ENCODE measurements at places on chromosomes 2 and 18.

DNA sequence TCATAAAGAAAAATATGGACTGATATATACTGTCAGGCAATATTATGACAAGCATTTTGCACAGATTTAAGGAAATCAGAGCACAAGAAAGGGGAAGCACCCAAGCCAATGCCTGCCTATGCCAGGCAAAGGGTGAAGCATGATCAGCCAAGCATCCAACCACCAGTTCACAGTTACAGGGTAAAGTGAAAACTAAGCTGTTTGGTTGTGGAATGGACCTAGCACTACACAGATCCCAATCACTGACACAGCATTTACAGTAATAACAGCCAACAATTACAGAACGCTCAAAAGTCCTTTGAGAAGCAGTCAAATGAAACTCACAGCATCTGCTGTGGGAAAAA lies 90.3 kb downstream of the SP3 start:
- DNase-seq: no peak

GRCh38 chr2:50649626-50650402 lies 382.1 kb downstream of the NRXN1 start:
- DNase-seq: no peak

GRCh38 chr18:31077878-31078277 lies 24.3 kb downstream of the DSC2 start:
- DNase-seq: no peak

DNA sequence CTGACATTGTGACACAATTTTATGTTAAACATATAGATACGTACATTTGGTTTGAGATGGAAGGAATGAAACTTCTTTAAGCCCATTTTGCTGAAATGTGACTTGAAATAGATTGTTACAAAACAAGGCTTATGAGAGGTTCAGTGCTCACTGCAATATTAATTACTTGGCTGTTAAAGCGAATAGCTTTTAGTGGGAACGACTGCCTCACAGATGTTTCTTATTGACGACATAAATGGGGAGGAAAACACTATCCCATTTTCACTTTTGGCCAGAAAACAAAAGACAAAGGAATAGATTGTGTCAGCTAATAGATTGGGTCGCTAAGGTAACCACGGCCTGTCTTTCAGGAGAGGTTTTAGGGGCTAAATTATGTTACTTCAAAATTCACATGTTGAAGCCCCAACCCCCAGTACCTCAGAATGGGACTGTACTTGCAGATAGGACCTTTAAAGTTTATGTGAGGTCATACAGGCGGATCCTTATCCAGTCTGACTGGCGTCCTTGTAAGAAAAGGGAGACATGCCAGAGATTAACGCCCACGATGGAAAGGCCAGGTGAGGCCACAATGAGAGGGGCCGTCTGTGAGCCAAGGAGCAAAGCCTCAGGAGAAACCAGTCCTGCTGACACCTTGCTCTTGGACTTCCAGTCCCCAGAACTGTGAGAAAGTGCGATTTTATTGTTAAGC lies 10.8 kb downstream of the INPP1 start:
- no peak for DNase-seq

- no peak for DNase-seq
Measured at GRCh38 chr2:201793631-201794030, 12.7 kb upstream of the CDK15 start.

GRCh38 chr2:23243073-23243659 lies 141.8 kb upstream of the KLHL29 start:
- no peak for DNase-seq

GRCh38 chr18:69490072-69490471 lies 89.4 kb downstream of the DOK6 start:
- no peak for DNase-seq

GRCh38 chr2:205017381-205017780 lies 472.1 kb downstream of the PARD3B start:
- DNase-seq: no peak

- DNase-seq: no peak
Measured at GRCh38 chr2:241136191-241136590, 13.1 kb downstream of the PASK start.

DNA sequence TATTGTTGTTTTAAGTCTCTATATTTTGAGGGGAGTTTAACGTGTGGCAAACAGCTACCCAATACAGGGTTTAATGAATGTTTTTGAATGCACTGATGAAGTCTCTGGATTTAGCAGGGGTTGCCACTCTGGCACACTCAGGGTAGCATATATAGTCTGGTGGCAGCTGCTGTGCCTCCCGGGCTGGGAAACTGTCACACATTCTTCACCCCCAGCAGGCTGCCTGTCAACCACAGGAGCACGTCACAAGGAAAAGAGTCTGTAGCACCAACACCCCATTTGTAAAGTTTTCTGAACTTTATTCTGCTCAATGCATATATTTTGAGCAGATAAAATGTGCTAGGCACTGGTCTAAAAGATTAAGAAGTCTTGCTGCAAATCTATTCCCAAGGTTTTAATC lies 39.3 kb downstream of the NGEF start:
- DNase-seq: no peak

DNA sequence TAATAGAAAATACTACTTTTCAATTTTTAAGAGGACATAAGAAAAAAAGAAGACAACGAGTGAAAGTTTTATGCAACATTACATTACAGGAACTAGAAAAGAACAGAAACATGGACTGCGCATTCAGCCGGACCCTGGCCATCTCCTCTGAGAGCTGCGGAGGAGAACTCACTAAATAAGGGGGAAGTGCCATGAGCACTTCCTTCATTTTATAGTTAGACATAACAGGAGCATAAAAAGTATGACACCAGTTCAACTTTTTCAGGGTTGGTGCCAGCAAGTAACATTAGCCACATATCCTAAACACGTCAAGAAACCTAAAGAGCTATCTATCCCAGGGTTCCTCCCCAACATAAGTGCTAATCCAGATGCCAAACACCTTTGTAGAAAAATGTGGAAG lies 78.0 kb upstream of the SERTAD2 start:
- DNase-seq: no peak

DNA sequence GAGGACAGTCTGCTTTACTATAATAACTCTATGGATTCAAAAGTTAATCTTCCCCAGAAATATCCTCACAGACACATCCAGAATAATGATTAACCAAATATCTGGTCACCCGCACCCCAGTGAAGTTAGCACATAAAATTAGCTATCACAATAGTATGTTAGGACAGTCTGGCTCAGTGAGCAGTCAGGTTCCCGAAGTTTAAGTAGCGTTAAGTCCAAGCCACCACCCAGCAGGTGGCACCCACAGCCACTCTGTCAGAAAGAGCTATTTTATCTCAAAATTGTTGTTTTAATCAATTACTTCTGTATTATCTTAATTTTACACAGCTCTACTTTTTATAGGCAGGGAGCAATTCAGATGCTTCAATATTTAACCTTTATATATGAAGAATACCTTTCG lies 537.5 kb downstream of the MBD2 start:
- DNase-seq: no peak

- no peak for DNase-seq
Measured at GRCh38 chr2:43225788-43226557, 433 bp downstream of the ZFP36L2 start.

- DNase-seq: no peak
Measured at GRCh38 chr2:120825370-120826259, 89.9 kb downstream of the GLI2 start.

Data from retinal pigment epithelial cell (primary cell).